Hepatocyte (in vitro differentiated cells): ENCODE measurements at places on chromosomes 6 and 20.

DNA sequence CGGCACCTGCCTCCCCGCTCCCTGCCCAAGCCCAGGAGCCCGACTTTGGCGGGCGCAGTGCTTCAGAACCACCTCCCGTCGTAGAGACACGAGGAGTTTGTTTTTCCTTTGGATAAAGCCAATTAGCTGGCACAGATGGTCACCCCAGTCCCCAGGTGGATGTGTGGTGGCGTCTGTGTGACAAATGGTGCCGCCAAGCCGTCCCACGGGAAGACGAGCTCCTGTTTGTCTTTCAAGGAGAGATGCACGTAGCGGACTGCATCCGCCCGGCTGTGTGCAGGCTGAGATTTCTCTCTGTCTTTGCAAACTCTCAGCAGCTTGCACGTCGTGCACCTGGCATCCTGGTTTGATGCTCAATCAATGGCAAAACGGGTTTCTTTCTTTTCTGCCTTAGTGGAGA is 16.1 kb upstream of the MRGBP start:
- no peaks in the 10 kb centered on the region for H3K27me3 ChIP-seq
- no peak for DNase-seq
- no peak overlapping the region for H3K4me3 ChIP-seq

GRCh38 chr20:45012682-45013302 is 46.5 kb downstream of the STK4 start:
- no peak overlapping the region for H3K4me3 ChIP-seq
- H3K36me3 ChIP-seq: no peaks in the 10 kb centered on the region
- peaks cover 18% of the 10 kb centered on the region for H3K4me1 ChIP-seq
- H3K27ac ChIP-seq: no peak overlapping the region
- DNase-seq: no peak

GRCh38 chr6:129507846-129508245 is 202.1 kb downstream of the ARHGAP18 start:
- H3K4me3 ChIP-seq: no peak overlapping the region
- peaks cover 9% of the 10 kb centered on the region for H3K4me1 ChIP-seq
- DNase-seq: no peak
- H3K27me3 ChIP-seq: no peaks in the 10 kb centered on the region
- no peak overlapping the region for H3K27ac ChIP-seq

- peaks cover 2% of the 10 kb centered on the region for H3K27me3 ChIP-seq
- no peaks in the 10 kb centered on the region for H3K36me3 ChIP-seq
- H3K4me3 ChIP-seq: no peak overlapping the region
- no peak overlapping the region for H3K27ac ChIP-seq
- DNase-seq: no peak
These were observed 58.0 kb upstream of the ZNF831 start for GRCh38 chr20:59105581-59105980.

DNA sequence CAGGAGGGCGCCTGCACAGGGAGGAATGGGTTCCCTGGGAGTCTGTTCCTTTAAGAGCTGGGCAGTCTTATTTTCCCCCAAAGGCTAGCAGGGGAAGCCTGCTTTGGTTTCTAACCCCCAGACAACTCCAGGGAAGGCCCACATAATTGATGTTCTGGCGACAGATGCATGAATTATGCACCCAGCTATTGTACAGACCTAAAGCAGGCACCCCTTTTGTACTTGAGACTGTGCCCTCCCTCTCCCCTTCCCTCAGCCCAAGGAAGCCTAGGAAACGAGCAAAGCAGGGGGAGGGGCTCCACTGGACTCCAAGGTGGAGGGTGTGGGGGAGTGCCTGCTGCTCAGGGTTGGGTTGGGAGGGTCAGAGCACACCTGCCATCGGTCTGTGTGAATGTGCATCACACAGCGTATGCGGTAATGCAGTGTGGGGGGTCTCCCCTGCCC is 102.1 kb downstream of the KCNB1 start:
- no peak for DNase-seq
- H3K4me3 ChIP-seq: no peak overlapping the region
- H3K36me3 ChIP-seq: no peaks in the 10 kb centered on the region
- H3K27me3 ChIP-seq: peaks cover 4% of the 10 kb centered on the region
- H3K27ac ChIP-seq: no peak overlapping the region

GRCh38 chr6:32108727-32109113 is 418 bp downstream of the TNXB start:
- no peaks in the 10 kb centered on the region for H3K36me3 ChIP-seq
- peaks cover 36% of the 10 kb centered on the region for H3K4me1 ChIP-seq
- peak; percentile 3 for DNase-seq
- H3K27me3 ChIP-seq: no peaks in the 10 kb centered on the region

GRCh38 chr20:48295966-48296421 is 510.7 kb upstream of the SULF2 start:
- peak; percentile 40 for DNase-seq
- H3K4me3 ChIP-seq: no peak overlapping the region
- H3K4me1 ChIP-seq: peaks cover 20% of the 10 kb centered on the region
- peak overlapping the region; percentile 68 for H3K27ac ChIP-seq
- no peaks in the 10 kb centered on the region for H3K27me3 ChIP-seq

GRCh38 chr20:47620808-47621805 is 119.4 kb downstream of the NCOA3 start:
- no peaks in the 10 kb centered on the region for H3K4me1 ChIP-seq
- no peaks in the 10 kb centered on the region for H3K27me3 ChIP-seq
- H3K4me3 ChIP-seq: no peak overlapping the region
- DNase-seq: peak; percentile 69
- H3K36me3 ChIP-seq: no peaks in the 10 kb centered on the region
